Fibroblast of upper back skin (primary cell): ENCODE measurements at places on chromosomes 1 and 21.
A peak's percentile ranks its signal among the peaks of the same experiment; 100 is the strongest.

DNA sequence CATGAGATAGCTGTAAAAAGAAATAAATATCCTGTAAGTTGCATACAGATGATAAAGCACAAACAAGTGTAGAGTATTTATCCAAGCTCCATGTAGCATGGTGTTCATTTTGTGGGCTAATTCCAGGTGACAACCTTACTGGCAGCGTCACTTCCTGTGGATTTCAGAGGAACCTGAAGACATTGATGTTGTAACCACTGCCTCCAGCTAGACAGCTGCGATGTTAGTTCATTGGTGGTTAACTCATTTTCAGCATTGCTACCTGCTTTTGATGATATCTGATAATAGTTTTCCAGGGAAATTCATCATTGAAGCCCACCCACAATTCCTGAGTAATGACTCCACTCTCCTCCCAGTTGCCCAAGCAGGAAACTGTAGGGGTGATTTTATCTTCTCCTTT, 3.0 kb downstream of the HSD3B1 start:
- DNase-seq = no peak

DNA sequence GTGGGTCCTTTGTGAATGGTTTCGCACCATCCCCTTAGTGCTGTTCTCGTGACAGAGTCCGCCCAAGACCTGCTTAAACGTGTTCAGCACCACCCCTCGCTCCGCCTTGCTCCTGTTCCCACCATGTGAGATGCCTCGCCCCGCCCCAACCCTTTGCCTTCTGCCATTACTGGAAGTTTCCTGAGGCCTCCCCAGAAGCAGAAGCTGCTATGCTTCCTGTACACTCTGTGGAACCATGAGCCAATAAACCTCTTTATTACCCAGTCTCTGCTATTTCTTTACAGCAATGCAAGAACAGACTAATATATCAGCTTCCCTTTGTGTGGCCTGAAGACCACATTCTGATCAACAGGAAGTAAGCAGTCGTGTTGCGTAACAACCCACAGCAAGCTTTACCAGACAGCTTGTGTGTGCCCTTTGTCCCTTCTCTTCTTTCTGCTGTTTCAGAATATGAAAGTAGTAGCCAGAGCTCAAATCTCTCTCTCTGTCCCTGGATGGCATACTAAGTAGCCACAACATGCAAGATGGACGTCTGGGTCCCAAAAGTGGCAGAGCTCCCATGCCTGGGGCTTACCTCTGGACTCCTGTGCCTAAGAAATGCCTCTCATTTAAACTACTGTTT, 14.1 kb downstream of the HENMT1 start:
- DNase-seq = peak; percentile 67

GRCh38 chr1:7425771-7426170, 345.3 kb upstream of the VAMP3 start:
- no peak for DNase-seq

- no peak for DNase-seq
Measured at GRCh38 chr21:15735409-15735808, 5.6 kb downstream of the USP25 start.
